ENCODE measurements at places on chromosomes 4 and X.

DNA sequence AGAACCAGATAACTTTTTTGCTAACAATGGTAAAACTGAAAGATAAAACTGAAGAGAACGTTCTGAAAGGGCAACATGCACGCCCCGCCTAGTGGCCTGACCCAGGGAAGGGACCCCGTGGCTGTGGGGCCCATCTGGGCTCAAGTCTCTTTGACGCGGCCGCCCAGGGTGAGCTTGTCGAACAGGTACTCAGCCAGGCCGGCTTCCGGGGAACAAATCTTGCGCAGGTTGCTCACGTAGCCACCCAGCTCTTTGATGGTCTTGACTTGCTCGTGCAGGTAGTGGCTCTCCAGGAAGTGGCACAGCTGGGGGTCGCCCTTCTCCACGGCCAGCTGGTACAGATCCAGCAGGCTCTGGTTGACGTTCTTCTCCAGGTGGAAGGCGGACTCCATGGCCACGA lies 579 bp downstream of the FTHL17 start:
- DNase-seq = no peak

DNA sequence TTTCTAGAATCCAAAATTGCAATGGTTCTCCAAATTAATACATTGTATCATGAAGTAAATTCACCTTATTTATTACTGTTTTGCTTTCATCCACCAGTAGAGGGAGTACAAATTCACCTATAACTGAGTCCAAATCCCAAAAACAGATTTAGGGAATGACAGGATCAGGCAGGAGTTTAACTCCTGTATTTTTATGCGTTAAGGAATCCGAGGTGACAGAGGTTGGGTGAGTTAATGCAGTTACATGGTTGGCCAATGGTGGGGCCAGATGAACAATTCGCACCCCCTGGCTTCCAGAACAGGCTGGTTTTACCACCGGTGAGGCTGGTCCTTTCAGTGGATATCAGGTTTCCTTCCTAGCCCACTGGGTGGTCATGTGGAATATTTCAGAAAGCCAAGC lies 82.4 kb downstream of the MTNR1A start:
- no peak for DNase-seq

GRCh38 chr4:91909963-91910362 lies 393.8 kb upstream of the GRID2 start:
- no peak for DNase-seq

- DNase-seq = peak; percentile 82
Observed at GRCh38 chrX:102546828-102547493, 30.4 kb upstream of the TMSB15A start.

- no peak for DNase-seq
Observed at GRCh38 chrX:155028877-155029291, 2.2 kb downstream of the FUNDC2 start.

DNA sequence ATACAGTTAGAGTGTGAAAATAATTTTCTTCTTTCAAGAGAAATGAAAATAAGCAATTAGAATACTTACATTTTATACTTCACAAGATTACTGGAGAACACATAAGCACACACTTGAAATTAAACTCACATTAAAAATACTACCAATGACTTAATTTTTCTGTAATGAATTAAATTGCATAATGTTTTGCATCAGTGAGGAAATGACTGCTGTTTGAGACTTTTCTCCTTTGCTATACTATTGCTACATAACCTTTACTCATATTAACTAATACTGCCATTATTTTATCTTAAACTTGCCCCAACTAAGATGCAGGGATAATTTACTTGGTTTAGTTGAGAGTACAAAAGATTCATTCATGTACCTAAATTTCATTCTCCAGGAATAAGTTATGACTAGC lies 590.9 kb downstream of the ARAP2 start:
- no peak for DNase-seq

DNA sequence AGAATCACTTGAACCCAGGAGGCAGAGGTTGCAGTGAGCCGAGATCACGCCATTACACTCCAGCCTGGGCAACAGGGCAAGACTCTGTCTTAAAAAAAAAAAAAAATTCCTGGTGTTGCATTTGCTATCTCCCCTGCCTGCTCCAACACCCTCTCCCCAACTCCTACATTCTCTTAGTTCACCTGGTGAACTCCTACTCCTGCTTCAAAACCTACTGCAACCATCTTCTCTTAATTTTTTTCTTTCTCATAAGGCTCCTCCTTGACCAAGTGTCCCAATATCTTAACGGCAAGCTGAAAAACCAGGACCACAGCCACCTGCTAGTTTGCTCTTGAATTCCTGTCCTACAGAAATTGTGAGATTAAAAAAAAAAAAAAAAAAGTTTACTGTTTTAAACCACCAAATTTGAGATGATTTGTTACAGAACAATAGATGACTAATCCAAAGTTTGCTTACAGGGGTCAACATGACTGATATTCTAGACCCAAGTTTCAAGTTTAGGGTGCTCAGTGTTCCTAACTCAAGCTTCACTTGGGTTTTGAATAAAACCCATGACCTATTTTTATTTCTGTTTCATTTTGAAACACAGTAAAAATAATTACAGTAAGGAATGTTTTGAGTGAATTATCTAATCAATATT lies 13.1 kb upstream of the ANXA5 start:
- no peak for DNase-seq

GRCh38 chr4:1211891-1212545 lies 36.9 kb downstream of the CTBP1 start:
- DNase-seq = no peak

DNA sequence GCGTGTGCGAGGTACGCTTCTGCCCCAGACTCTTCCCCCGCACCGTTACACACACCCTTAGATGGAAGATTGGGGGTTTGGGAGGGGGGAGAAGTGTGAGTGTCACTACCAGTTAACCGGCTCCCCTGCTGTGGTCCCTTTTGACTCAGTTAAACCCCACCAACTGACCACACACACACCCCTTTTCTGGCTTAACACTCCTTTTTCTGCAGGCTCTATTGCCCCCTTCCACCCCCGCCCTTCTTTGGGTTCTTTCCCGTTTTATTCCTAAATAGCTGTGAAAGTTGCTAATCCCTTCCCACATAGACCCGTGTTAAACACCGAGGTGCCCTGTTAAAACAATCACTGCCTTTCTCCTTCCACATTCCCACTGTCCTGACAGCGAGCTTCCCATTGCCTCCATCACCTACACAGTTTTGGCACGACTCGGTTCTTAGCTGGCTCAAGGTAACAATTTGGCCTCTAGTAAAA lies 3.7 kb upstream of the NR3C2 start:
- DNase-seq = no peak

DNA sequence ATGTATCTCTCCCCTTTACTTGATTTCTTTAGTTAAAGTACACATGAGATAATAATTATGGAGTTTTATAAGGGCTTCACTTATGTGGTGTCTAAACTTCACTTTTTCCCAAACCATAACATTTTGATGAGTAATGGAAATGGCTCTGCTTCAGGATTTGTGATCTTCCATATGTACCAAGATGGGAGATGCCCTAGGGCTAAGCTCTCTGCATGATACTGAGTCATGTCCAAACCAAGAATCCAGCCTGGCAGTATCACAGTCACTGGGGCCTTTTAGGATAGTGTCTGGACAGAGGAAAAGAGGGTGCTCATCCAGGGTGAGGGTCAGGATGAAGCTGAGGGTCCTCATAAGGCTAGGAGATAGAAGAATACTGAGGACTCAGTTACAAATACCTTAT lies 47.9 kb upstream of the PAGE3 start:
- DNase-seq = no peak

DNA sequence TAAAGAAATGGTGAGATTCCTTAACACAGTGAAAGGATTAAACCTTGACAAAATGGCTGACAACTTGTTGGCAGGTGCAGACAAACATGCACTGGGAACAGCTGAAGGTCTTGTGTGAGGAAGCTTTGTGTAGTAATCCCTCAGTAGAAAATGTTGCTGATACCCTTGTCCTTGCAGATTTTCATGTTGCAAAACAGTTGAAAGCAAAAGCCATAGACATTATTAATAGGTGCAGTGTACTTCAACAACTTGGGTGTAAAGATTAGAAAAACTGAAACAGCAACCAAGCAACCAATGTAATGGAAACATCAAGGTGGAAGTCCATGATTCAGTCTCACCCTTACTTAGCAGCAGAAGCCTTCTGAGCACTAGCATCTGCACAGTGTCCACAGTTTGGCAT lies 29.8 kb downstream of the UGT2B7 start:
- no peak for DNase-seq

DNA sequence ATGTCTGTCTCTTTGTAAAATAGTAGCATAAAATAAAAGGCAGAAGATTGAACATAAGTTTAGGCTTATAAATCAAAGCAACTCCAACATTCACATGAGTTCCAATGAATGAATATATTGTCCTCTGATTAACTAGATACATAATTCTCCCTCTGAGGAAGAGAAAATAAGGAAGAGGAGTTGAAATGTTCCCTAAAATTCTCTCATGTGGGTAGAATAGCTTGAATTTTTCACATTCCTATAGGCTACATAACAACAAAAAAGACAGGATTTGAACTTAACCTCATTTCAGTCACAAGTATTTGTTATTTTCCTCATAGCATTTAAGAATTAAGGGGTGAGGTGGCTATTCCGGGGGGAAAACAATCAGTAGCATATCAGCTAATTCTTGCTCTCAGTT lies 462.4 kb upstream of the NDST4 start:
- no peak for DNase-seq

DNA sequence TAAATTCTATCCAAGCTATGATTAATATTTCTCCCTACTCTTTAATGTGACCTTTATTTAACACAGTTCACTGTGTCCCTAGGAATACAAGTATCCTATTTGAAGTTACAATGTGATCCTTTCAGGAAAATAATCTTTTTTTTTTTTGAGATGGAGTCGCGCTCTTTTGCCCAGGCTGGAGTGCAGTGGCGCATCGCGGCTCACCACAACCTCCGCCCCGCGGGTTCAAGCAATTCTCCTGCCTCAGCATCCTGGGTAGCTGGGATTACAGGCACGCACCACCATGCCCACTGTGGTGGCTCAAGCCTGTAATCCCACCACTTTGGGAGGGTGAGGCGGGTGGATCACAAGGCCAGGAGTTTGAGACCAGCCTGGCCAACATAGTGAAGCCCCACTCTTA lies 21.9 kb downstream of the TBCK start:
- DNase-seq = no peak

DNA sequence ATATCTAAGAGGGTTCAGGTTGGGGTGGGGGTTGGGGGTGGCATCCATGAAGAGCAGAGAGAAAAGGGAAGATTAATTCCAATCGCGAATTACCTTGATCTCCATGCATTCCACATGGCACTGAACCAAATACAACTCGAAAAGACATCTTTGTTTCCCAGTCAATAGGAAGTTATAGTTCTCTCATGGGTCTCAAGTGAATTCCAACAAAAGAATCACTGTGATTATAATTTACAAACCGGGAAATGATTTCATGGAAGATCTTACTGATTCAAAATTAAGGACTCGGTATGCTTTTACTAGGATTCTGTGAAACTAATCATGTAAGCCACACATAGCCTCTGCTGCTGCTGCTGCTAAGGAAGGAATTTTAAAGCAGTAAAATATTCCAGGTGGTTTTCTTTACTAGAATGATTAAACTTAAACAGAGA lies 26.6 kb upstream of the AMELX start:
- DNase-seq = no peak

- peak; percentile 88 for DNase-seq
Observed at GRCh38 chrX:49840679-49841078, 11.6 kb downstream of the PAGE4 start.

DNA sequence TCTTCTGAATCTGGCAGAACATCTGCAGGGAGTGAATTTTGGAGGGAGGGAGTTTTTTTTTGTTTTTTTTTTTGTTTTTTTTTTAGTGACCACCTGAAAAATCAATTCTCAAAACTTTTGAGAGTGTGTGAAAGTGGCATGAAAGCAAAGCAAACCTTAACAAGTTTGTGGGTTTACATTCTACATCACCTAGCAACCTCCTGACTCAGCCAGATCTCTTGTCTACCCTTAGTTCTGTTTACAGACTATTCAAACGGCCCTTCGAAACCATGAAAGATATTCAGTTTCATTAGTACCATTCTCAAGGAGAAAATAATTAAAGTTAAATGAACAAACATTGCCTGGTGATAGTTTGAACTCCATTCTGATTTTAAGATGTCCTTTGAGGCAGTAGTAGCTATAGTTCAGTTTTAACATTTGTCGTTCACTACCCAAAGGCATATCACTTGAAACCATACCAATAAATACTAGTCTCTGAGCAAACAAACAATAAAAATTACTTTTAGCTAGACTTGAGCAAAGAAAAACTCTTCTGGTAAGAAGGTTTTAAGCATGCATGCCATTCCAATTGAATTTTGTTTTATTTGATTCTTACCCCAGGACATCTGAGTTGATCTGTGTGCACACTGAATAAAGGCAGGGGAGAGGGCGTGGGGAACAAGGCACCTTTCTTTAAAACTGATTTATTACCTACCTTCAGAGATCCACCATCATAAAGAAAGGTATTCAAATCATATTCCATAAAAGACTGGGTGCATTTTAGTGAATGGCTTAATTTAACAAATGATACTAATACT lies 137.7 kb downstream of the ARX start:
- no peak for DNase-seq

- peak; percentile 98 for DNase-seq
Observed at GRCh38 chr4:2468456-2469191, at the start of gene RNF4. RNF4 (plus strand) TSS chr4:2469106; CDS start chr4:2490494, 21,388 bp downstream.

DNA sequence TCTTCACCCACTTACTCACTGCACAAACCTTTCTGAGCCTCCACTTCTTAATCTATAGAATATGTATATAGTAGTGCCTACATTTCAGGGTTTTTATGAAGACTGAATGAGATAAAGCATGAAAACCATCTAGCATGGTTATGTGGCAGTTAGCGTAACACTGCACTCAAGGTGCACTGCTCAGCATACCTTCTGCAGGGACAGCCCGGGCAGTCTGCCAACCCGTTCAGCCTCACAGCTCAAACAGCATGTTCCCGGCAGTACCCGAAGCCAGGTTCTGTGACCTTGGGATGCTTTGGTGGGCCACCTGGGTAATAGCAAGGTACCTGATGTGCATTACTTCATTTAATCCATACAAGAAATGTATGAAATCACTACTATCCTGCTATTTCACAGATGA lies 81.4 kb downstream of the DOCK11 start:
- no peak for DNase-seq

DNA sequence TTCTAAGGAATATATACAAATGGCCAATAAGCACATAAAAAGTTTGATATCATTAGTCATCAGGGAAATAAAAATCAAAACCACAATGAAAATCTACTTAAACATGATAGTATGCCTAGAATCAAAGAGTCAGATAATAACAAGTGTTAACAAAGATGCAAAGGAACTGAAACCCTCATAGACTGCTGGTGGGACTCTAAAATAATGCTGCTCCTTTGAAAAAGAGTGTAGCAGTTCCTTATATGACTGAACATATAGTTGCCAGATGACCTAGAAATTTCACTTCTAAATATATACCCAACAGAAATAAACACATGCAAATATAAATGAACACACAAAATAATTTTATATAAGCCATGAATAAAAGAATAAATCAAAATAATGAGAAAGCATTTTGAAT lies 205.1 kb upstream of the CTSO start:
- no peak for DNase-seq

- DNase-seq = no peak
Observed at GRCh38 chrX:26848511-26848910, 614.6 kb downstream of the PPP4R3C start.

- DNase-seq = no peak
Observed at GRCh38 chrX:101682723-101683122, 23.1 kb upstream of the ARMCX2 start.

Data from NCI-H1417 (cell line).